Natural killer cell (primary cell): ENCODE measurements at places on chromosomes 5 and 9.

GRCh38 chr5:166570865-166571264, 1720.6 kb upstream of the WWC1 start:
- no peak for DNase-seq

DNA sequence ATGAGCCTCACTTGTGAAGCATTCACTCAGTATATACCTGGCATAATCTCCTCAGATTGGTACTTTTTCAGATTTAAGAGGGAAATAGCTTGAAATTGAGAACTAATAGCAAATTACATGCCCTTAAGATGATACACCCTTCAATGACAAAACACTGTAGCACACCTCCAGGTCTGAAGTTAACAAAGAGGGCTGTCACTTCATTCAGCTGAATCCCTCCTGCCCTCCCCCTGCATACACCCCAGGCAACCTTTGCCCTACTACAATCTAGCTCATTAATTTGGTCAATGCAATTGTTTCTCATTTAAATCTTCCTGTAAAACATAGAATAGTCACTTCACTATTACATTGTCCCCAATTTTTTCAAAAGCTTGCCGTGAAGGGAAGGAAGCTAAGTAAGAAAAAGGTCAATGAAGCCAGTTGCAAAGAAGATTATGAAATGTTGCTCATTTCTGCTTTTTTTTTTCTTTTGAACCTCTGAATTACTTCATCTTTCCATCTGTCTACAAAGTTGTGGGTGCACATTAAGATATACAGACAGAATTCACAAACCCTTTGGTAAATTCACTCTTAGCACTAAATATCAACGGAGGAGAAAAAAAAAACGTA, 294.8 kb upstream of the PTGER4 start:
- DNase-seq: no peak

DNA sequence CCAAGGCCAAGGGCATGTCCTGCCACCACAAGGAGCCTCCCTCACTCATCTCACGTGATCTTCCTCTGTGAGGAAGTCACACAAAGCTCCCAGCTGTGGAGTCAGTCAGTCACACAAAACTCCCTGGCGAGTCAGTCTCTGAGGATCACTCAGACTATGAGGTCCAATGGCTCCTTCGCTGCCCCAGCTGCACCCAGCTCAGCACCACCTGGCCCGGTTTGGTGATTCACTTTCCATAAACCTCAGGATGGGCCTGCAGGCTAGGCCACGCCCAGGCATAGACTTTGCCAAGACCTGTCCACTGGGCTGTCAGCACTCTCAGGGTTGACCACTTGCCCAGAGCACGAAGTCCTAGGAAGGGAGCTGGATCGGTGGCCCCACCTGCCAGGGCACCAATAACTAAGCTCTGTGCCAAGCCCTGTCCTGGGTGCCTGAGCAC, 233.8 kb downstream of the HSPA4 start:
- DNase-seq: no peak

DNA sequence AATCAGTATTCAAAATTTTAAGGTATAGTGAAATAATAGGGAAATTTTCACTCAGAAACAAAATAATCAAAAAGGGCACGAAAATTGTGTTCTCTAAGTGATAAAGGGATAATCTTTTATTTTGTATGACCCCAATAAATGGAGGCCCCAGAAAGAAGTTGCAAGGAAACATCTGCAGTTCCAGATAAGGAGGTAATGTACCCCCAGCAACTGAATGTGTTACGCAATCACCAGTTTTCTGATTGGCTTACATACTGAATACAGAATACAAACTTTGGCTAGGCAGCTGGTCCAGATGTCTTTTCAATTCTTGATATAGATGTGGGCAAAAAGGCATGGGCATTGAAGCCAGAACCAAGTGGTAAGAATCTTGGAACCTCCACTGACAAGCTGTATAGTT, 1.7 kb upstream of the TOPORS start:
- DNase-seq: no peak

DNA sequence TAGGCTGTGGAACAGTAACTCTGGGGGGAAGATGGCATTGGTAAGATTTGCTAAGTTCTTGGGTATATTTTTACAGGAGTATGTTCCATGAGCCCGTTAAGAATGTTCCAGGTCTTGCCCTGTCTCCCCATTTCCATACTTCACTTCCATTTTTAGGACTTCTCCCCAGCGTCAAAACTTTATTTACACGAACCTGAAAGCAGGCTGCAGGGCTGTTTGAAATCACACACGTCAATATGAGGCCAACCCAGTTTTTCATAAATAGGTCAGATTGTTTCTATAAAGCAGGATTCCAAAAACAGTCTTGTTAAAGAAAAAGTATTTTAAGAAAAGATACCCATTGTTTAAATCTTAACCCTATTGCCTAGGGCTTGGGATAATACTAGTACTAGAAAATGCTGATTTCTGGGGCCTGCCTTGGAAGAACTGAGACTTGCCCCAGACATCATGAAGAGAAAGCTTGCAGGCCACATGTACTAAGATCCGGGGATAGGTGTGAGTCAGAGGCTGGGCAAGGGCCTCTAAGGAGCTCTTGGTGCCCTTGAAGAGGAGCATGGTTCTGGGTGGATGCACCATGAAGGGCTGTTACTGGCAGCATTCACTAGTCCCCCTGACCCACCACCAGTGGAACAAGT, 24.2 kb downstream of the TRIO start:
- DNase-seq: no peak

DNA sequence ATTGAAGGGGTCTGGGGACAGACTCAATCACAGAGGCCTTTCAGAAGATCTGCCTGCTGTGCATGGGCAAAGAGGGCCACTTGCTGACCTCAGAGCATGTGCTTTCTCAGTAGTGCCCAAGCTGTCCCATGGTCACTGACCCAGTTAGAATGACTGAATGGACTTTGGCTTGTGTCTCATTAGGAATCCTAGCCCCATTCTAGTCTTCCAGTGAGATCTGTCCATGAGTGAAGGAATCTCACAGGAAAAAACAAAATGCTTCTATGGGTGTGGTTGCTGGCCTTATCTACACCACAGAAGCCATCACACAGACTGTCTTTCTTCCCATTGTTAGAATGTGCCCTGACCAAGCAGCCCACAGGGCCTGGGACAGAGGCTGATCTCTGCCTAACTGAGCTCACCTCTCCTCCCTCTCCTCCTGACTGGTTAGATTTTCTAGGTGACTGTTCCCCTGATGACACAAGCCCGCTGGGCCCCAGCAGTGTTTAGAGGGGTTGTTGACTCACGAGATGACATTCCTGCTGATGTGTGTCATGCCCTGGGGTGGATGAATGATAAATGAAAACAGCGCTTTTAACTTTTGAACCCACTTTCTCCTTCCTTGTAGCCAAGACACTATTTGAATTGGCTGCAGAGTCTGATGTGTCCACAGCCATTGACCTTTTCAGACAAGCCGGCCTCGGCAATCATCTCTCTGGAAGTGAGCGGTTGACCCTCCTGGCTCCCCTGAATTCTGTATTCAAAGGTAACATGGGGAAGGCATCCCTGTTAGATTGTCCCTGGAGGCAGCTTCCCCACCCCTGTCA, 24.8 kb downstream of the TGFBI start:
- DNase-seq: no peak

DNA sequence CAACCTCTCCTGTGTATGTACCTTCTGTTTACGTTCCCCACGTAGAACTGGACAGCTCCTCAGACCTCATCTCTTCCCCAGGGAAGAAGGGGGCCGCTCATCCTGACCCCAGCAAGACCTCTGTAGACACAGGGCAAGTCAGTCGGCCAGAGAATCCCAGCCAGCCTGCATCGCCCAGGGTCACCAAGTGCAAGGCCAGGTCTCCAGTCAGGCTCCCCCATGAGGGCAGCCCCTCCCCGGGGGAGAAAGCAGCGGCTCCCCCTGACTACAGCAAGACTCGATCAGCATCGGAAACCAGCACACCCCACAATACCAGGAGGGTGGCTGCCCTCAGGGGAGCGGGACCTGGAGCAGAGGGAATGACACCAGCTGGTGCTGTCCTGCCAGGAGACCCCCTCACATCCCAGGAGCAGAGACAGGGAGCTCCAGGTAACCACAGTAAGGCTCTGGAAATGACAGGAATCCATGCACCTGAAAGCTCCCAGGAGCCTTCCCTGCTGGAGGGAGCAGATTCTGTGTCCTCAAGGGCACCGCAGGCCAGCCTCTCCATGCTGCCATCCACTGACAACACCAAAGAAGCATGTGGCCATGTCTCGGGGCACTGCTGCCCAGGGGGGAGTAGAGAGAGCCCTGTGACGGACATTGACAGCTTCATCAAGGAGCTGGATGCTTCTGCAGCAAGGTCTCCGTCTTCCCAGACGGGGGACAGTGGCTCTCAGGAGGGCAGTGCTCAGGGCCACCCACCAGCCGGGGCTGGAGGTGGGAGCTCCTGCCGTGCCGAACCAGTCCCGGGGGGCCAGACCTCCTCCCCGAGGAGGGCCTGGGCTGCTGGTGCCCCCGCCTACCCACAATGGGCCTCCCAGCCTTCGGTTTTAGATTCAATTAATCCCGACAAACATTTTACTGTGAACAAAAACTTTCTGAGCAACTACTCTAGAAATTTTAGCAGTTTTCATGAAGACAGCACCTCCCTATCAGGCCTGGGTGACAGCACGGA, 86.7 kb downstream of the GOLPH3 start:
- no peak for DNase-seq

DNA sequence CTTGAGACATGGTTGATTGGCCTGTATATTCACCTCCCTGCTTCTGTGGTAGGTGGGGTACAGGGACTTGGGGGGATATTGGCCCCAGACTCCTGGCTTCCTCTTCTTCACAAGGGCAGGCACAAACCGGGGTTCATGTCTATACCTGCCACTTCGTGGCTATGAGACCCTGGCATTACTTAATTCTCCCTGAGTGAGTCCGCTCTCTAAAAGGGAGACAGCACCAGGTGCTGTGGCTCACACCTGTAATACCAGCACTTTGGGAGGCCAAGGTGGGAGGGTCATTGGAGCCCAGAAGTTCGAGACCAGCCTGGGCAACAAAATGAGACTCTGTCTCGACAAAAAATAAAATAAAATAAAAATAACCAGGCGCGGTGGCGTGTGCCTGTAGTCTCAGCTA, 178.5 kb downstream of the GABBR2 start:
- no peak for DNase-seq

GRCh38 chr5:89105836-89106235, 222.9 kb upstream of the MEF2C start:
- no peak for DNase-seq

DNA sequence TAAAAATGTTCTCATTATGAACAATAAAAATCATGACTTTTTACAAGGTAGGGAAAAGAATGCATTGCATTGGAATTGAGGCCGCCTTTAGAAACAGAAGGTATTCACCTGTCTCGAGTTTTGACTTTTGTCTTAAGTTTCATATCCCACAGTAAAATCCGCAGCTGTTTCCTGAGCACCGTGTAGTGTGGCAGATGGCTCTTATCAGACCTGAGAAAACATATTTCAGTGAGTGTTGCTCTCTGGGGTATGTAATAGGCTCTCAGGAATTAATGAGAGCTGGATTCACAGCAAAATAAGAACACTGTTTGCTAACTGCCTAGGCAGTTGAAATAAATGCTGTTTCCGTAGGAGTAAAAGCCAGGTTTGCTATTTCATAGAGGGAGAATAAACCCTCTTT, 221.4 kb downstream of the CFAP90 start:
- no peak for DNase-seq

GRCh38 chr5:138495351-138495750, 30.1 kb downstream of the EGR1 start:
- DNase-seq: no peak

DNA sequence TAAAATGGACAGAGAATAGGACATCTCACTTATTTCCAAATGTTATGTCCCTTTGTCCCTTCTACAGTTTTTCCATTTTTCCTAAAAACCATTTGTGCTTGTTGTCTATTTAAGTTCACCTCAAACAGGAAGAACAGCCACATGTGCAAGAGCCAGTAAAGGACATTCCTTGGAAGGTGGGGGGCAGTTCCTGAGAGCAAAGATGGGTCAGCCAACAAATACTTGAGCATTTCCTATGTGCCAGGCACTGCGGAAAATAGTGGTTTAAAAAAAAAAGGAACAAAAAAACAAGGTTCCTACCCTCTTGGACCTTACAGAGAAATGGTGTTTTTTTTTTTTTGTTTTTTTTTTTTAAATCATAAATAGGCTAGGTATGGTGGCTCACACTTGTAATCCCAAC, 26.8 kb downstream of the ANP32B start:
- no peak for DNase-seq

- no peak for DNase-seq
Measured at GRCh38 chr5:147920420-147921030, 14.2 kb upstream of the C5orf46 start.
